A549 treated with RU486 at 1 μM for 4 hours (cell line): ENCODE measurements at places on chromosomes 3 and 15. TPM values are rescaled to one million over a fixed set of nuclear protein-coding genes. Genes with fewer than 3 reads are reported as not detected.

The ASB14 gene
- not detected in 5 replicates for total RNA-seq

The PLSCR2 gene
- total RNA-seq = not detected in 5 replicates

The STRC gene
- 0.07 to 0.08 TPM in 2 of 5 replicates, not detected in the others for total RNA-seq

The CLDN1 gene
- 15.7 to 34.1 TPM (median 28.5 TPM) in 5 replicates for total RNA-seq

The RLBP1 gene
- not detected in 5 replicates for total RNA-seq

The SLC35G2 gene
- 18.3 to 35.1 TPM (median 30.8 TPM) in 5 replicates for total RNA-seq

The TEX9 gene
- 1.7 to 5.9 TPM (median 4.8 TPM) in 5 replicates for total RNA-seq

The LTF gene
- not detected in 5 replicates for total RNA-seq

The SLC28A1 gene
- 0.07 TPM in 1 of 5 replicates, not detected in the others for total RNA-seq
